NCI-H748 treated with DMSO at 0.1 percent for 48 hours (cell line): ENCODE measurements at places on chromosomes 7 and 10.
A peak's percentile ranks its signal among the peaks of the same experiment; 100 is the strongest.

GRCh38 chr7:105402221-105403095 lies 13.7 kb upstream of the SRPK2 start:
- no peak for DNase-seq

DNA sequence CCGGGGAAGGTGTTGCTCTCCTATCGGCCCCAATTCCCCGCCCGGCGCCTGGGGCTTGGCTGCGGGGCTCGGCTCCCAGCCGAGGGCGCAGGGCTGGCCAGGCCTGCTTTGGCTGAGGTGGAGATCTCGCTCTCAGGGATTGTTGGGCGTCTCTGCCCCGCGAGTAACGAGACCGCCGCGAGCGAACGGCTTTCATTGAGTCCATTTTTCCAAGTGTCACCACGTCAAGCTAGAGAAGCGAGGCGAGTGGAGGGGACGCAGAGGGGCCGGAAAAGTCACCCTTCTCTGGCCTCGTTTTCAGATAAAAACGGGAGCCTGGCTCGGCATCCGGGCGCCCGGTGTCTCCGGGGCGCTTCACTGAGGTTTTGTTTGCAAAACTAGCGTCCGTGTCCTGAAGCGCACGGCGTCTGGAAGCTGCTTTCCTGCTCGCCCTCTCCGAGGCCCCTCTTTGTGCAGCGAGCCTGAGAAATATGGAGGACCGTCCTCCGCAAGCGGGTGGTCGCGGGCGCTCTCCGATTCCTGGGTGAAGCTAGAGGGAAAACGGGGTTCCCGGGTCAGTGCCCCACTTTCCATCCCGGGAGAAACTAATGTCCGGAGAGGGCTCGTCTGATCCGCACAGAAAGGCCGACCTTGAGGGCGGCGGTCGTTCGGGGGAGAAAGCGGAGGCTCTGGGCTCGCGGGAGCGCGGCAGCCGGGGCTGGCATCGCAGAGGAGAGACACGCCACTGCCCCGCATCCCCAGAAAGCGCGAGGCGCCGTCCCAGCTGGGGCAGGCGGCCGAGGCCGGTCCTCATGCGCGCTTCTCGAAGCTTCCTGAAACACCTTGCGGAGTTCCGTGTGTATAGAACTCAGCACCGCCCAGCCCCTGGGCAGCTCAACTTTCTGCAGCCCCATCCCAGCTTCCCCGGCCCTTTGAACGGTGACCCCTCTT lies 3.5 kb upstream of the EN2 start:
- DNase-seq = no peak

GRCh38 chr7:99371376-99371920 lies 3.1 kb upstream of the ARPC1B start:
- DNase-seq = no peak

- DNase-seq = no peak
Observed at GRCh38 chr7:1225441-1226185, 7.1 kb upstream of the UNCX start.

DNA sequence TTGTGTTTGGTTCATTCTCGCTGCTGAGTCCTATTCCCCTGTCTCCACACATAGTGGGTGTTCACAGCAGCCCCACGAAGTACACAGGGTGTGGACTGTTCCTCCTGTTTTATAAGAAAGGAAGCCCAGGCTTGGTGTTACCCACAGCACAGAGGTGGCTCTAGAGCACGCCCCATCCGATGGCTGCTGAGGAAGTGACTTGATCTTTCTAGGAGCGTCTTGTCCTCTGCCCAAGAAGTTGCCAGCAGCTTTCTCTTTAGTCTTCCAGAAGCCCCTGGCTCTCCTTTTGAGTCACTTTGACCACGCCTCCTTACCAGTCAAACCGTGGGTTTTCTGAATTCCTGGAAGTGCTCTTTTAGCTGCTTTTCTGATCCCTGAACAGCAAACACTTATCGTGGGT lies 94.0 kb downstream of the GRK5 start:
- no peak for DNase-seq

DNA sequence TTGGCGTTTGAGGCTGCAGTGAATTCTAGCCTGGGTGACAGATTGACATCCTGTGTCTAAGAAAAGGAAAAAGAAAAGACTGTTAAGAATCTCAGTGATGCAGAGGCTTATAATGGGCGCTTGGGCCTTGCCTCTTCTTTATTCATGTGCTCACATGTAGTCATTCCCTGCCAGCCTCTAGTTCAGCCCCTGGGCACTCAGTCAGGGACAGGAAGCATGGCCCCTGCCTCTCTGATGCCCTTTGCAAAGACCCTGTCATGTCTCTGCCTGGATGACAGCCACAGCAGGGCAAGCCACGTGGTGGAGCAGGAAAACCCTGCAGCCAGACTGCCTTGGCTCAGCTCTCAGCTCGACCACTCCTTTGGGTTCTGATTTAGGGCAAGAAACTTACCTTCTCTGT lies 368.9 kb downstream of the RPS24 start:
- DNase-seq = no peak

DNA sequence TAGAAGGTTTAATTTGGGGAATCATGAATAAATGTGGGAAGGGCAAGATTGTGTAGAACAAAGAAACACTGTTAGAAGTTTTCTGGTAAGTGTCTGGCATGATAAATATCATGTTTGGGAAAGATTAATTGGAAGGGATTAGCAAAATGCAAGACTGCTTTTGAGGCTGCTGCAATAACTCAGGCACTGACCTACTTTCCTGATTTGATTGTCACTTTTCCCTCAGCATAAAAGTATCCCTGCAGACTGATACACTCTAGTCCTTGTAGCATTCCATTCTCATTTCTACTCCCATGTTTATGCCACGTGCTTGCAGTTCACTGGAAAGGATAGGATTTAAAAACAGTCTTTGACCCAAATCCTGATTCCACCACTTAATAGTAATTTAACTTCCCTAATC lies 303.3 kb upstream of the SEMA3A start:
- no peak for DNase-seq

DNA sequence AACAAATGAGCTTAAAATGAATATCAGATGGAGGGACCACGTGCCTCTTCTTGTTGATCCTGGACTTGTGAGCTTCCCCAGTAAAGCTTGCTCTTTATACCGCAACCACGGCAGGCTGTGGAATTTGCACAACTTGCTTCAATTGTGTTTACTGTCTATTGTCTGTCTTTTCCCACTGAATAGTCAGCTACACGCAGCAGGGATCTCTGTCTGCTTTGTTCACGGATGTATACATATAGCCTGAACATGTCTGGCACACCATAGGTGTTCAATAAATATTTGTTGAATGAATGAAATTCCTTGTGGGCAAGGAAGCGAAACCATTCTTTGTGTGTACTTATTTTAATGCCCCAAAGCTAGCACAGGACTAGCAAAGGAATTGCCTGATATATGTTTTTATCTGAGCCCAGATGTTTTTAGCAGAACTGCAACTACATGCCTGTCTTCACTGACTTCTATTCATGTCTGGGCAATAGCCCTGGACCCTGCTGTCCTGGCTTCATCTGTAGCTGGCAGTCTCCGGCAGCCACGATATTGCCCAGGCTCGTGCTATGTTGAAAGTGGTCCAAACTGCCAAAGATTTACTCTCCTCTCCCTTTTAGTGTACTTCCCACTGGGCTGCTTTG lies 29.9 kb upstream of the IFRD1 start:
- peak; percentile 78 for DNase-seq

- no peak for DNase-seq
Observed at GRCh38 chr10:1089017-1089689, 33.0 kb downstream of the WDR37 start.

- DNase-seq = no peak
Observed at GRCh38 chr7:27173511-27173955, 587 bp downstream of the HOXA10 start.

GRCh38 chr7:137343281-137343841 lies at the start of gene PTN:
Gene PTN (minus strand): TSS chr7:137343733. CDS start chr7:137254973, 88,760 bp downstream.
- DNase-seq = peak; percentile 39

DNA sequence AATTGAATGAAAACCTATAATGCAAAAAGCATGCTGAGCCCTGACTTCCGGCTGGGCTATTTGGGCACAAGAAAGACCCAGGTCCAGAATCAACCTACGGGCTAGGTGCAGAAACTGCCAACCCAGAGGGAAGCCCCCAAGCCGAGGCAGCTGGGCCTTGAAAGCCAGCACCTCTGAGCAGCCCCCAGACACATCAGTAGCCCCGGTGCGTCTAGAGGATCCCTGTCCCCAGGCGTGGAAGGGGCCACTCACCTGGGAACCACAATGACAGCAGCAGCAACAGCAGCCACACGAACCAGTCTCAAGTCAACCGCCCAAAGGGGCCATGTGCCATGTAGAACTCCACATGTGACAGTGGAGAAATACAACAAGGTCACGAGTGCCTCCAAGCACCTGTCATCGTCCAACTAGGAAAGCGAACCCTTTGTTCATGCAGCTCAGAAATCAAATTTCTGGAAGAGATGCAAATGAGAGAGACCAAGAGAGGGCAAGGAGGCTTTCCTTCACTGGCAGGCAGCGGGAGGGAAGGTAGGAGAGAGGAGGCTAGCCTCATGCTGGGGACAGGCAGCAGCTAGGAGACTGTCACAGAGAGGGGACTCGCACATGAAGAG lies 57.5 kb upstream of the CHST15 start:
- DNase-seq = no peak

DNA sequence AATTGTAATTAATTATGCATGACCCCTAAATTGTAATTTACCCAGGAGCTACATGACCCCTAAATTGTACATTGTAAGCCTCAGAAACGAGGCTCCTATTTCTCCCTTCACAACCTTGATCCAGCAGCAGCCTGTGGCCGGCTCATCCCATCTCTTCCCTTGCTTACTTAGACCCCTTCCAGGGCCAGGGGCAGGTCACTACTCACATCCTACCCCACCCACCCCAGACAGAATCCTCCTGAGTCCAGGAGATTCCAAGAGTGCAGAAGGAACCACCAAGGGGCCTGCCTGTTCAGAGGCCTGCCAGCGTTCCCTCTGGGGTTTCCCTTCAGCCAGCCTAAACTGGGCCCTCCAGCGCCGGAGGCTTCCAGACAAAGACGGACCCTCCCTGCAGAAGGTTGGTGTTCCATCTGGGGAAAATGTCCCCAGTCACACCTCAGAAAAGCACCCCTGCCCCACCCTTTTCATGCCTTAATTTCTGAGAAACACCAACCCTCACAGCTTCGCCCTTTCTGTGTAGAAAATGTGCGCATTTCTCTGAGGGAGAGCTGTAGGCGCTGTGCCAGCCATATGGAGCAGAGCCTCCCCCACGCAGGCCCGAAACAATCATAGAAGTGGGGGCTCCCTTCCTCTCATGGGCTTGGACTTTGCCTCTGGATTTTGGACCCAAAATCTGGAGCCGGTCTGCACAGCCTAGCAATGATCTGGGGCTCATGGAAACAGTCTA lies 19.2 kb downstream of the LEP start:
- no peak for DNase-seq

GRCh38 chr10:102113261-102113955 lies 6.8 kb downstream of the LDB1 start:
- no peak for DNase-seq

DNA sequence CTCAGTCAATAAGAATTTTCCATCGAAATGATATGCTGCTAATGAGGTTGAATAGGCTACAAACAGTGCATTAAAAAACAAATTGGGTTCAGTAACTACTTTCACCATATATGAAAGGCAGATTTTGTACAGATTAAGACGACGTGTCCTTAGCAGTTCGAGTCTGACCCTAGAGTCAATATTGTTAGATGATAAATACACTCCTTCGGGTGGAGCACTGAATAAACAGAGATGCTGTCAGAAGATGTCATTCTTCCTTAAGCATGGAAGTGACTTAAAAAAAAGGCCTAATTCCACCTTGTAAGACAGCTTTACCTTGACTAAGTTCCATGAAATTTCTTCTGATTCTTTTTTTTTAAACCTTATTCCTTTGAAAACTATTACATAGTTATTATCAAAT lies 5.8 kb upstream of the AGR2 start:
- no peak for DNase-seq

DNA sequence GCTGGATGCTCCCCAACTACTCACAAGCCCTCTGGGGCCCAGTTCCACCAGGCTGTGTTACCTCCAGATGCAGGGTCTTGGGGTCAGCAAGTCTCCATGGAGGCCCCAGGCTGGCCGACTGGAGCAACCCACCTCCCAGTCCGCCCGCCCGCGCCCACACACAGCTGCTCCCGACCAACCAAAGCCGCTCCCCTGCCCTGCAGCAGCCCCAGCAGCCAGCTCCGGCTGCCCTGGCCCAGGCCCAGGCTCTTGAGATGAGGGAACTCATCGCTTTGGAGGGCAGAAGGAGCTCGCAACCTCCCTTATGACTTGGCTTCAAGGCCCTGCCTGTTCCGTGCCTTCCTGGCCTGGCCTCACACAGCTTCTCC lies 47.2 kb downstream of the LRRC20 start:
- no peak for DNase-seq
